ELF-1 (cell line): ENCODE measurements at places on chromosomes 1 and 21.

GRCh38 chr21:22191581-22191980 is 1193.4 kb downstream of the NCAM2 start:
- no peak for DNase-seq

DNA sequence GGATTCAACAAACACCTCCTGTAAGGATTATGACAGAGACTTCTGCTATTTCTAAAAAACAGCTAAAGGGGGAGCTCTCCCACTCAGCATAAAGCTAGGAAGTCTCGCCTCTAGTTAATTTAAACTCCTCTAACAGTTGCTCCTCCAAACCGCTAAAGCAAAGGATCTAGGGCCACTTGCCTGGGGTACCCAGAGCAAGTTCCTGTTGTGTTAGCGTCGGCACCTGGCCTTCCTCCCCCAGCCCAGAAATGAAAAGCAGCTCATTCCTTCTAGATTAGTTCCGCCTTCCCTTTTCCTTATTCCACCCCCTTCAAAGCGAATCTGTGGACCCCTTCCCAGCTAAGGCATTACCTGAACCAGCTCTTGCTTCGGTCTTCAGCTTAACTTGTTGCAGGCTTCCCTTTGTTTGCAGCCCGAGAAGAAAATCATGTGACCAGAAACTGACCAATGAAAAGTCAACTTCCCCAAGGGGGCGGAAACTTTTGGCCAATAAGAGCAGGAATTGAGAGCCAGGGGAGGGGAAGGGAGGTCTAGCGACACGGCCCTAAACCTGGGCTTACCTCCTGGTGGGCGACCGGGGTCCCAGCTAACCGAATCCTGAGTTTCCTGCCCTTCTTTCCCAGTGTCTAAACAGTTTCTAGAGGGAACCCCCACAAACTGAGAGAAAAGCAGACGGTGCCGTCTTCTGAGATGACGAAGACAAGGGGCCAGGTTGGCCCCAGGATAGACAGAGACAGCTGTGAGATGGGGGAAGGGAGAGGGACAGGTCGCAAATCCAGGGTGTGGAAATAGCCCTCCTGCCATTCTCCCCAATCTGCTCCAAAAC is at the start of gene PBXIP1:
Gene PBXIP1, minus strand, starts transcription at position 382 of the 826 bp plus-strand sequence. CDS start 2,378 bp downstream, outside the sequence.
- peak; percentile 99 for DNase-seq

- peak; percentile 12 for DNase-seq
Observed at GRCh38 chr1:61013946-61014667, 68.3 kb upstream of the NFIA start.

DNA sequence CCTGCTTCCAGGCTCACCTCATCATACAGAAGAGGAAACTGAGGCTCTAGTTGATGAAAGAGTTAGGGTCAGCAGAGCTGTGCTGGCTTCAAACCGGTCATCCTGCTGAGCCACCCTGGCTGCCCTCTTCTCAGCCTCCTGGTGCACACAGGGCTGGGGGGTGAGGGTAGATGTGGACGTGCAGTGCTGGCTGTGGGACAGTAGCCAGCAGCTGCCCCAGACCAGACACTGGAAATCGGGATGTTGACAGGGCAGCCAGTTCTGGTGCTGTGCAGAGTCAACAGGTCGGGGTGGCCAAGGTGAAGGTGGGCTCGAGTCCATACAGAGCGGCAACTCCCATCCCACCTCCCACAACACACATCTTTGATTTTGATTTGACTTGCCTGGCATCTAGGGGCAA is 1.5 kb upstream of the CLCNKA start:
- DNase-seq, result no peak

DNA sequence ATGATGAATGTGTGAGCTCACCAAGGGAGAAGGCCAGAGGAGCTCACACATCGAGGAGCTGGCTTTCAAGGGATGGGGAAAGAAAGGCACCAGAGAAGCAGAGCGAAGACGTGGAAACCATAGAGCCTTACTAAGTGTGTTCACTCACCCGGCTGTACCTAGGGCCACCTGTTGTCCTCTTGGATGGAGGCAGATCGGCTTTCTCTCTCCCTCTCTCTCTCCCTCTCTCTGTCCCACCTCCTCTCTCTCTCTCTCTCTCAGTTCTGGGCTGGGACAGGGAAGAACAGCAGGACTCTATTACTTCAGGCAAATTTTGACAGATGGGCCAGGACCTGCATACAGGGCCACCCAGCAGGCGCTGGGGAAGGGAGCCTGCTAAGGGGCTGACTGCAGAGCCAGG is 64.8 kb downstream of the HIVEP3 start:
- no peak for DNase-seq

DNA sequence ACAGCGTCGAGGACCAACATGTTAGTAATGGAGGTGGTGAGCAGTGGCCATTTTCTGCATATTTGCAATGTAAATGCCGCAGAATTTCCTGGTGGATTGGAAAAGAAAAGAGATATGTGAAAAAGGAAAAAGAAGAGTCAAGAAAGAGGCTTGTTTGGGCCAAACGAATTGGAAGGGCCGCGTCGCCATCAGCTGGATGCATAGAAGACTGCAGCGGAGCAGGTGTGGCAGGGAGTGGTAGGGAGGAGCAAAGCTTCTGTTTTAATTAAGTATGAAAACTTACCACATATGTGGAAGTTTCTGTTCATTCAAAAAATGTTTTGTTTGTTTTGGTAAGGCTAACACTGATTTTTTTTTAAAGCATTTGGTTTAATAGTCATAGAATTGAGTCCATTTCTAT is 690.7 kb downstream of the NCAM2 start:
- peak; percentile 7 for DNase-seq

GRCh38 chr1:3922851-3923250 is 22.8 kb upstream of the C1orf174 start:
- no peak for DNase-seq

DNA sequence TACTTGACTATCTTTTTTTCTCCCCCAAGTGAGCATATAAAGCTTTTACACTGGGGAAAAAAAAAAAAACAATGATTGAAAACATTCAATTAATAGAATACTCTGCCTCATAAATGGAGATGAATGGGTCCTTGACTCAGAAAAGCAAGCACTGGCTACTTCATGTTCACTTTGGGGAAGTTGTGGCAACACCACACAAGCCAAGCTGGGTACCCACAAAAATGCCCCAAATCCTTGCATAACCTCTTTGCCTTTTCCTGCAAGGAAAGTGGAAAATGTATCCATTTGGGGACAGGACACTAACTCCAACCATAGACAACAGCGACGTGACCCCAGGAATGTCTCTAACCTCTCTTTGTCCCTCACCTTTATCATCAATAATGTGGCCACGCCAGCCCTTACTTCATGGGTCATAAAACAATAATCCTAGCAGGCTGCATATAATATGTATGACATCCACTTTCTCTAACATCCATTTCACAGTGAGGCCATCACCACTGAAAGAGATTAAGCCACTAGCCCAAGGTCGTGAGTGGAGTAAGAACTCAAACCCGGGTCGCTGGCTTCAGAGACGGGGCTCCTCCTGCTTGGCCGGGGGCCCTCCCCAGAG is 2.3 kb downstream of the ECE1 start:
- DNase-seq, result no peak

GRCh38 chr1:245874942-245875580 is 632.0 kb downstream of the SMYD3 start:
- no peak for DNase-seq

DNA sequence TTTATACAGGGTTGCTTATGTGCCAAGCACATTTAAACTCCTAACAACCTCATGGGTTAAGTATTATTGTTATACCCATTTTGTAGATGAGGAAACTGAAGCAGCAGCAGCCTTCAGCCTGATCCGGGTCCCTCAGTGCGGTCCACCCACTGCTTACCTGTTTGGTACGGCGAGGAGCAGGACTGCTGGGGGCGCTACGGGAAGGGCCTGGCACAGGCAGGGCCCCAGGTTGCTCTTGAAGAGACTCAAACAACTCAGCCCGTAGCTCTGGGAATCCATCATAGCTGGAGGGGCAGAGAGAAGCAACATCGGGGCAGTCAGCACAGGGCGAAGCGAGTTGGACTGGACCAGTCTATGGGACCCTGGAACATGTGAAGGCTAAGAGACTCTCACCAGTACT is 9.2 kb downstream of the DENND4B start:
- no peak for DNase-seq

GRCh38 chr21:18164483-18164882 is 80.2 kb upstream of the CHODL start:
- DNase-seq, result no peak

- DNase-seq, result peak; percentile 29
Observed at GRCh38 chr1:64745181-64745985, 508 bp downstream of the RAVER2 start.

DNA sequence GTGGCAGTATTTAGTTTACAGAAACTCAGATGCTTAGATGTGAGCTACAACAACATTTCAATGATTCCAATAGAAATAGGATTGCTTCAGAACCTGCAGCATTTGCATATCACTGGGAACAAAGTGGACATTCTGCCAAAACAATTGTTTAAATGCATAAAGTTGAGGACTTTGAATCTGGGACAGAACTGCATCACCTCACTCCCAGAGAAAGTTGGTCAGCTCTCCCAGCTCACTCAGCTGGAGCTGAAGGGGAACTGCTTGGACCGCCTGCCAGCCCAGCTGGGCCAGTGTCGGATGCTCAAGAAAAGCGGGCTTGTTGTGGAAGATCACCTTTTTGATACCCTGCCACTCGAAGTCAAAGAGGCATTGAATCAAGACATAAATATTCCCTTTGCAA is 59.7 kb upstream of the ZNF326 start:
- DNase-seq, result no peak

DNA sequence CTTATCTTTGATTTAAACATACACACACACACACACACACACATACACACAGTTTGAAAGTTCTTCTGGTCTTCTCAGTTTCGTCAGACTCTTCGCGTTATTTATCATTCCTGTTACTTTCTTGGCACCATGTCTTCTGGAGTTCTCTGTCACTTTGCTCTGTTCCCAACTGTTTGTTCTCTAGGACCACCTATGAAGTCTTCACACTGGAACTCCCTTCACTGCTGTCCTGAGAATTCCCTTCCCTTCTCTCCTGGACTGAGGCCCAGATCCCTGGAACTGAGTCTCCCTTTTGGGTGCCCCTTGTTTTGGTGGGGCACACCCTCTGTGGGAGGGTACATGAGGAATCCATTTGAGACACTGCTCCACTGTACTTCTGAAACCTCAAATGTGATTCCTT is 30.5 kb downstream of the ALG14 start:
- DNase-seq, result no peak

DNA sequence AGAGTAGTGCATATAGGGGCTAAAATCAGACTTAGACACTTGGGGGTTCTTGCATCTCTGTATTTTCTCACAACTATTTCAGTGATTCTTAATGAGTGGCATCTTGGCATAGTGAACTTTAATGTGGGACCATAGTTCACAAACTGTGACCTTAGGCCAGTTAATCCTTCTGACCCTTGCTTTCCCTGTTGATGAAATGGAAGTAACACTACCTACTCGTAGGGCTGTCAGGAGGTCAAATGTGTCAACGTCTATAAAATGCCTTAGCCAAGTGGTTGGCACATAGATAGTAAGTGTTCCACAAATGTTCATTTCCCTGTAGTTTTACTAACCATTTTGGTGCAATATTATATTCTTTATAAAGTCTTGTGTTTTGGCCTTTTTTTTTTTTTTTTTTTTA is 49.4 kb downstream of the DYRK1A start:
- DNase-seq, result no peak

GRCh38 chr1:46219551-46220520 is 16.7 kb downstream of the LURAP1 start:
- DNase-seq, result no peak

GRCh38 chr1:68216089-68216772 is 16.1 kb downstream of the WLS start:
- no peak for DNase-seq

GRCh38 chr1:18634276-18634675 is 3.6 kb downstream of the PAX7 start:
- no peak for DNase-seq

GRCh38 chr1:116834595-116834994 is 75.1 kb upstream of the PTGFRN start:
- no peak for DNase-seq

DNA sequence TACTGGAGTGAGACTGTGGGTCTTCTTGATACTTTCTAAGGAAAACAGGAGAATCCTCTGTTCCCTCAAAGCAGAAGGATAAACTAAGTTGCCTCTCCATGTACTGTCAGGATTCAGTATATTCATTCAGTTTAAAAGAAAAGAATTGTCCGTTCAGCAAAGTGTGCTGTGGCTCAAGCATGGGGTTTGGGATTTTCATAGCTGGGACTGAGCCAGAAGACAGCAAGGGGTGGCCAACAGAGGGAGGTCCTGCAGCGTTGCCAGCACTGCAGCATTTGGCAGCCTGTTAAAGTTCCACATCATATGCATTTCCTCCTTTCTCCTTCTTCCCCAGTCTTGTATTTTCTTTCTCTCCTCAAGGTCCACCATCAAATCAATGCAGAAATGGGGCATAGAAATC is 75.1 kb downstream of the DTL start:
- DNase-seq, result no peak

GRCh38 chr1:39954870-39955546 is at the start of gene MFSD2A:
Gene MFSD2A (plus strand): TSS chr1:39955145. CDS start chr1:39955293, 148 bp downstream.
- peak; percentile 83 for DNase-seq

- DNase-seq, result no peak
Observed at GRCh38 chr21:38156200-38156599, 100.6 kb upstream of the KCNJ15 start.

DNA sequence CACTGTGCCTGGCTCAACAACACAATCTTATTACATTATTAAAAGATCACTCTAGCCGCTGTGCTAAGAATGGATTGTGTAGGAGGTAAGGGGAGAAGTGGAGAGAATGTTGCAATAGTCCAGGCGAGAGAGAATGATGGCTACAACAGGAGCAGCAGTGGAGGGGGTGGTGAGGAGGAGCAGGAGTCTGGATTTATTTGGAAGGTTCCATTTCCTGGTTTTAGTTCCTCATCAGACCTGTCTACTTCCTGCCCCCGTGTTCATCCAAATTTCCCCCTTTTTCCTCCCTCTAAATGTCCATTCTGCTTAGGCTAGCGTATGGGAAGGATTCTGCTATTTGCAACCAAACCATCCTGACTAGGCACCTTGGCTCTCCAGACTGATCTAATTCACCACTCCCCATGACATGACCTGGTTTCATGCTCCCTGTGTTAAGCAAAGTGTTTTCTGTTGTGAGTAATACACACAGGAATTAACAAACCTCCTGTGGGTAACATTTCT is 35.1 kb upstream of the EYA3 start:
- DNase-seq, result no peak

- DNase-seq, result peak; percentile 96
Observed at GRCh38 chr1:54081306-54082270, 28.2 kb downstream of the TCEANC2 start.

DNA sequence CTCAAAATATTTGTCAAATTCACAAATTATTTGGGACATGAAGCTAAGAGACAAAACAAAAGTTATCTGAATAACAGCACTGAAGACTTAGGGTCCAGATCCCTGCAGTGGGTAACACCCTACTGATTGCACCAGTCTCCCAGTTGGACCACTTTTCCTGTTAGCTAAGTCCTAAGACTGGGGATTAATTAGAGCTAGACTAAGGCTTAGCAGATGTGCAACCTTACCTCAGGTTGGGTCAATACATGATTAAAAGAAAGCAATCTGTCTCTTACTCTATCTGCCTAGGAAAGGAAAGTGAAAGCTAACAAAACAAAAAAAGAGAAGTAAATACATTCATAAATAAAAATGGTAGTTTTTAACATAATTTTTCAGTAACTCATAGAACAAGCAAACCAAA is 737.2 kb upstream of the CHRM3 start:
- no peak for DNase-seq
